ENCODE measurements at places on chromosomes 6 and 20.

DNA sequence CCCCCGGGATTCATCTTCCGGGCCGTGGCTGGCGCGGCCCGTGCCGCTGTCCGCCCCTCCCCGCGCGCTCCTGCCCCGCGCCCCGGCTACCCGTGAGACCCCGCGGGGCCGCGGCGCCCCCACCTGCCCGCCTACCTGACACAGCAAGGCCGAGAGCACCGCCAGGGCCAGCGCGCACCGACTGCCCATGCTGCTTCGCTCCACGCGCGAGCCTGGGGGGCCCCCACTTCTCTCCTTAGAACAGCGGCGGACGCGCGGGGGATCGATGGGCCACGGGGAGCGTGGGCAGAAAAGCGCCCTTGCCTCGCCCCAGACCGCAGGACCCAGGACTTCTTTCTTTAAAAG is 955 bp downstream of the DLL1 start:
- DNase-seq = no peak

GRCh38 chr6:16918586-16918985 is 157.3 kb upstream of the ATXN1 start:
- no peak for DNase-seq

- no peak for DNase-seq
Measured at GRCh38 chr6:40947876-40948526, 91.0 kb downstream of the UNC5CL start.

DNA sequence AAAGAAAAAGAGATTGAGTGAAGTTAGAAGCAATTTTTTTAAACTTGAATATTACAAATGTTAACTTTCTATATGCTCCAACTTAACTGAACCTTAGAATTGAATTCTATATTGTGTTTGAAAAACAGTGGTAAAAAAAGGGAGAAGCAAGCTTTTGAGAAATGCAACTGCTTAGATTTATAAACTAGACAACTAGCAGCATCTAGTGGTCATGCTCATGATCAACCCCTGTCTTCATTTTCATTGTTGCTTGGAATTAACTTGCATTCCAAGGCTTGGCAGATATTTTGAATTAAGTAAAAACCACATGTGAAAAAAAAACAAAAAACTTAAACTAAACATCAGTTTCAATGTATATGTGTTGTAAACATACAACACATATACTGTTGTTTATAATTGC is 113.1 kb downstream of the C6orf58 start:
- no peak for DNase-seq

DNA sequence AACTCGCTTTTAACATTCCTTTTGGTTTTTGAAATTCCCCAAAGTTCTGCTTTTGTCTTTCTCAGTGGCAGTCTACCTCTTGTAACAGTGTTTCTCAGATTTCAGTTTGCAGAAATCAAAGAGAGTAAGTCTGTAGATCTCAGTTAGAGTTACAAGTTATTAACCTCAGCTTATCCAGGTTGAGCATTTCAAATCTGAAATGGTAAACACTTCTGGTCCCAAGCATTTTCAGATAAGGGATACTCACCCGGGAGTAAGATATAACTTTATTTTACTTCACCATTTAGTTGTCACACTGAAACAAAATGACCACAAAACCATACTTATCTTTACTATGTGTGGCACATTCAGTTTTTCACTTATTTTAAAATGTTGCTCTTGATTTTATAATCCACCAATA is 9.8 kb downstream of the ZNF292 start:
- DNase-seq = no peak

- no peak for DNase-seq
Measured at GRCh38 chr20:48850257-48850976, 22.6 kb upstream of the PREX1 start.

- DNase-seq = no peak
Measured at GRCh38 chr6:46201702-46202101, 30.9 kb upstream of the ENPP5 start.

DNA sequence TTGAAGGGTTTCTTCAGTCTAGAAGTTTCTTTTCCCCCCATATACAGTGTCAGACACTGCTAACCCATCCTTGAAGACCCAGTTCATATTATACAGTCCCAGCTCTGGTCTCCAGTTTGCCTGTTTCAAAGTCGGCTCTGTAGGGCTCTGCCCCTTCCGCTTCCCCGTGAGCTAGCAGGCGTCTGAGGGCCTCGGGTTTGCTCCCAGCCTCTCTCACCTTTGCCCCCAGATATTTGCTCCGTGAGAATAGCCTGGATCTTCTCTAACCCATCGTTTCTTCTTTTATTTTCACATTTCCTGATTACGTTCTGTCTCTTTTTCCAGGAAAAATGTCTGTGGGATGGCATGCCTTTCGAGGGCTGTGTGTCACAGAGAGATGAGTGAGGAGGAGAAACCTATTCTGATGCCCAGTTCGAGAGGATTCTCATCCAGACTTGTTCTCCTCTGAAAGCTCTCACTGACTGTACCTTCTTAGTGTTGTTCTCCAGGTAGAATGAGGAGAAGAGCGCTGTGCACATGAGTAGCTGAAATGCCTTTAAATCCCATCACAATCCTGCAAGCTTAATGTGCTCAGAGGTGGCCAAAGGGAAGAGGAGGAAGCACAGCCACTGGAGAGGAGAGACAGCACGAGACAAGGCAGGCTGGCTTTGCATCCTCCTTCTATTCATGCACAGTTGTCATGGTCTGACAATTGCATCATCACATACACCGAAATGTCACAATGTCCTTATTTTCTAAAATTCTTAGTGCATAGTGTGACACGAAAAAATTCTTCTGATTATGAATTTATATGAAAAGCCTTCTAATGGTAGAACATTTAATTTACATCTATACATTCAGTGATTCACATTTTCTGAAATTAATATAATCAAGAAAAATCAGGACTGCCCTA is 171.1 kb downstream of the FOXA2 start:
- no peak for DNase-seq

- DNase-seq = peak; percentile 76
Measured at GRCh38 chr6:215335-216034, 76.8 kb upstream of the DUSP22 start.

DNA sequence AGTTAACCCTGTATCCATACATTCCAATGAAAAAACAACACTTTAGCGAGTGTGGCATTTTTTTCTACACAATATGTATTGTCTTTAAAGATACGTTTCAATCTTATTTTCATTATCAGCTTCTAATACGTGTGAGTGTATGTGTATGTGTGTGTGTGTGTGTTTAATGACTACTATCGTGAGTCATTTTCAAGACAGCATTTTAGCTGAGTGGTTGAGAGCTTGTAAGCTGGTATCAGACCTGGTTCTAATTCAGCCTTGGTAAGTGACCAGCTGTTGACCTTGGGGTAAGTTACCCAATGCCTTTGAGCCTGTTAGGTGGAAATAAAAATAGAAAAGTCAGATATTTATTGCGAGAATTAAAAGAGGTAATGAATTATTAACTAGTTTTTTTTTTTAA is 320.0 kb upstream of the NT5E start:
- no peak for DNase-seq

DNA sequence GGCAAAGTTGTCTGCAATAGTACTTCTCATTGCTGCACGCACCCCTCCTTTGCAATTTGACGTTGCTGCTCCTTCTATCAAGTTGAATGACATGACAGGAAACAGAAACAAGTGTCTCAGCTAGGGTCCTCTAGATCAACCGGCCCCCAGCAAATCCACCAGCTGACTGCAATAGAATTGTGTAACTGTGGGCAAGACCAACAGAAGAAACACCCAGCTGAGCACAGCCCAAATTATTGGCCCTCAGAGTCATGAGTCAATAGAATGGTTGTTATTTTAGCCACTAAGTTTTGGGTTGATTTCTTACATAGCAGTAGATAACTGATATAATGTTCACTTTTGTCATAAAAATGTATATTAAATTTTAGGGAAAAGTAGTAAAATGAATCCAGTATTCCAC is 202.7 kb downstream of the MAFB start:
- no peak for DNase-seq

GRCh38 chr6:31871046-31871659 is 7.6 kb downstream of the SLC44A4 start:
- no peak for DNase-seq

DNA sequence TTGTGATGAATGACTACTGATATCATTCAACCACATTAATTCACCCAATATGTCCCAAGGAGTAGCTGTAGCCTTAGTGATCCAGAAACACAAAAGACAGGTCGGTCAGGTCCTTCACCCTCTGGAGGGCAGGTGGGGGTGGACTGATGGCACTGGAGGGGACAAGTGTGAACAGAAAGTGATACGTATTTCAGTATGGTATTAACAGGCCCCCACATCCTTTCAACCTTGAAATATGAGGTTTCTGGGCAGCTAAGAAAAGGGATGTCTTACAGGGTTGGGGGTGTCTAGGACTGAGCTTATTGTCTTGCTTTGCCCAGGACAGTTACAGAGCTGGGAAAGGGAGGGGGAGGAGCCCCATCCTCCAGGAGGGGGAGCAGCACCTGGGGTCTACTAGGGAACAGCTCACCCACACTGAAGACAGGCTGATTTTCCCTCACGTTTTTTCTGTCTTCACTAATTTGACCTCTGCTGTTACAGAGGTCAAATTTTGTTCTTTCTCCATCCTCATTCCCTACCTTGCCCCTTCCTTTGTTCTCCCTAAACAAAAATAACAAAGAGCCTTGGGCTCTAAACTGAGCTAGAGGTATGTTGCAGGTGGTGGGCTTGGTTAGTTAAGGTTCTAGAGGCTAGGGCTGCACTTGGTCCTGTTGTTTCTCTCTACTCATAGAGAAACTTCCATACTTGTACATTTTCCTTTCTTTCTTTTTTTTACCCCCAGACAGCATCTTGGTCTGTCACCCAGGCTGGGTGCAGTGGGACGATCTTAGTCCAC is 38.0 kb upstream of the EEF1A1 start:
- DNase-seq = no peak

DNA sequence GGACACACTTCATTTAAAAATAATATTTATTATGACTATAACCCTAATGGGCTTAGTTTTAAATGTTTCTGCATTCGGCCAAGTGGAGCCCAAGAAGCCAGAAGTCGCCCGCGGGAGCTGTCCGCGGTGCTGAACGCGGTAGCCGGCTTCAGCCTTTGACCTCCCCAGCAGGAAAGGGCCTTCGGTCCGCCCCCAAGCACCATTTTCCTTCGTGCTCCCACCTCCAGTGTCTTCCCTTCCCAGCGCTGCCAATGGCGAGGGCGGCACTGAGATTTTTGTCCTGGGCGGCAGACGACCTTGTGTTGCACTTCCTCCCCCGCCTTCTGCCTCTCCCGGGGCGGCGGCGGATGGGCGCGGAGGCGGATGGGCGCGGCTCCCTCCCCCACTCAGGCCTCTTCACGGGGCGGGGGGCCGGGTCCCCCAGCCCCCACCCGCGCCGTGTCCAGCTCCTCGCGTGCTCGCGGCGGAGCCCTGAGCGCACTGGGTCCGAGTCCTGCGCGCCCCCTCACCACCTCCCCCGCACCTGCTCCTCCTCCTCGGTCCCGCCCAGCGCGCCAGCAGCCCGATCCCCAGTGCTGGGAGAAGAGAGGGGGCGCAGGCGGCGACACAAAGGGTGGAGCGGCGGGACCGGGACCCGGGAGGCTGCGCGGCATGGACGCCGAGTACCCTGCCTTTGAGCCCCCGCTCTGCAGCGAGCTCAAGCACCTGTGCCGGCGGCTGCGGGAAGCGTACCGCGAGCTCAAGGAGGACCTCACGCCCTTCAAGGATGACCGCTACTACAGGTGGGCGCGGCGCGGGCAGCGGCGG is 23.6 kb upstream of the TMEM181 start:
- peak; percentile 75 for DNase-seq

- DNase-seq = no peak
Measured at GRCh38 chr20:59211208-59211765, 47.7 kb downstream of the ZNF831 start.

DNA sequence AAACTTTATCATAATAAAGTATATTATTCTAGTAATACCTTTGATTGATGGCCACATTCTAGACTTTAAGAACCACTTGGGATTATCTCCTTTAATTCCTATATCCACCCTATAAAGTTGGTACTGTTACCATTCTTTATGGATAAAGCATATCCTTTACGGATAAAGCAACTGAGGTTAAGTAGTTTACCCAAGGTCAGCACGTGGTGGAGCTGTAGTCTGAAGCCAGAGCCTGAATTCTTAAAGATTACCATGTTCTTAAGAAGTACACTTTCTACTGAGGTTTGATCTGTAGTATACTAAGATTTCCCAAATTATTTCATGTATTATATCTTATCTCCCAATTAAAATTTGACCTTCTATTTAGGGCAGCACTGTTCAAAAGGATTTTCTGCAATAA is 3.0 kb upstream of the NCOA7 start:
- no peak for DNase-seq

GRCh38 chr6:2665146-2666070 is 85.3 kb downstream of the MYLK4 start:
- DNase-seq = no peak

GRCh38 chr6:69542494-69542893 is 254.3 kb downstream of the LMBRD1 start:
- no peak for DNase-seq

DNA sequence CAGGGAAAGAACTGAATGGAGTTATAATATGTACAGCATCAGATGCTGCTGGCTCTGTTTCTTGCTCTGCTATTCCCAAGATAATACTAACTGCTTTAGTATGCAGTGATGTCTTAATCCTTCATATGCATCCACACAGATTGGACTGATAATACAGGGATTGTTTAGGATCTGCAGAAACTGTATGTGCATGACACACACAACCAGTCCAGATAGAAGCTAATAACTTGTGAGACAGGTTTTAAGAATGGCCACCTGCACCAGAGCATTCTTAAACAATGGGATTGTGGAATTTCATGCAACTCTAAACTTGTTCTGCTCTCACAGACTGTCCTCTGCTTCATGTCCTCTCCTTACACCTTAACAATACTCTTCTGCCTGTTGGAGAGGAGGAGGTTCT is 90.9 kb downstream of the SPTLC3 start:
- DNase-seq = no peak

DNA sequence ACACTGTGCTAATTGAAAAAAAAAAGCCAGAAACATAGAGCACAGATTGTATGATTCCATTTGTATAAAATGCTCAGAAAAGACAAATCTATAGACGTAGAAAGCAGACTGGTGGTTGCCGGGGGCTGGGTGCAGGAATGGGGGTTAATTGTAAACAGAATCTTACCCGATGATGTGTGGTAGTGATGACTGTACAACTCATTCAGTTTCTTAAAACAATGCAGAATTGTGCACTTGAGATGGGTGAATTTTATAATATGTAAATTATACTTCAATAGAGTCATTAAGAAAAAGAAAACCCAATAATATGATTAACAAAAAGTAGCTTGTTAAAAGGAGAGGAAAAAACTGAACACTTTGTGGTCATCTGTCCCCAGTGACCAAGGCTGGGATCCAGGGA is 3.7 kb upstream of the MYLK4 start:
- no peak for DNase-seq

- DNase-seq = no peak
Measured at GRCh38 chr6:90238496-90239266, 58.0 kb downstream of the BACH2 start.
